ENCODE measurements at places on chromosomes 12 and 14.

GRCh38 chr12:15453613-15454012, 131.3 kb downstream of the PTPRO start:
- DNase-seq: no peak

- no peak for DNase-seq
These were observed 41.6 kb downstream of the GNPTAB start for GRCh38 chr12:101789171-101789570.

DNA sequence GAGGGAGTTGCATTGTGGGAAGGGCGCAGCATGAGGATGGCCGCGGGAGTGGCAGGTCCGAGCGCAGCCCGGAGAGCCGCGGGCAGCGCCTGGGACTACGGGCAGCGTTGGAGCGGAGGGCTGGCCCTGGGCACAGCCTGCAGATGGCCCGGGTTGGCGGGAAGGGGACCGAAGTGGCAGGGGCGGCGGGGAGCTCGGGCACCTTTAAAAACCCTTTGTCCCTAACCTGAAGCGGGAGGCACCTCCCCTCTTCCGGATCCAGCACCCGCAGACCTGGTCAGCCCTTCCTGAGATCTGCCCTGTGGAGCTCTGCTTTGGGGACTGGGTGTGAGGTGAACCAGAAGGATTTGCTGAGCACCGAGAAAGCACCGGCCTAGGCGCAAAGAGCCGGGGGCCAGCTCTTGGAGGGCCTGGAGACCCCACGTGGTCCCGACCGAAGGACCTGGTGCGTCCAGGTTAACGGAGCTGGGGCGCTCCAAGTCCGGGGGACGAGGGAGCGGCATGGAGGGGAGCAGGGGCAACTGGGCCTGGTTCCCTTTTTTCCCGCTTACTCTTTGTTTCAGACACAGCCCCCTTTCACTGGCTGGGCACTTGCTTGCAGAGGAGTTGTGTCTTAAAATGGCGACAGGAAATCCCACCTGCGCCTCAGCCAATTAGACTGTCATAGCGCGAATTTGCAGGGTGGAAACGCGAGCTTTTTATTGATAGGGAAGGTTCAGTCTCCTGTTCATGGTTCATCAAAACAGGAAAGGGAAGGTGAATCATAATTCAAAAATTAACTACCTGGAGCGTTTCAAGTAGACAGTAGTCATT, 792 bp upstream of the SLC38A1 start:
- DNase-seq: peak; percentile 78

DNA sequence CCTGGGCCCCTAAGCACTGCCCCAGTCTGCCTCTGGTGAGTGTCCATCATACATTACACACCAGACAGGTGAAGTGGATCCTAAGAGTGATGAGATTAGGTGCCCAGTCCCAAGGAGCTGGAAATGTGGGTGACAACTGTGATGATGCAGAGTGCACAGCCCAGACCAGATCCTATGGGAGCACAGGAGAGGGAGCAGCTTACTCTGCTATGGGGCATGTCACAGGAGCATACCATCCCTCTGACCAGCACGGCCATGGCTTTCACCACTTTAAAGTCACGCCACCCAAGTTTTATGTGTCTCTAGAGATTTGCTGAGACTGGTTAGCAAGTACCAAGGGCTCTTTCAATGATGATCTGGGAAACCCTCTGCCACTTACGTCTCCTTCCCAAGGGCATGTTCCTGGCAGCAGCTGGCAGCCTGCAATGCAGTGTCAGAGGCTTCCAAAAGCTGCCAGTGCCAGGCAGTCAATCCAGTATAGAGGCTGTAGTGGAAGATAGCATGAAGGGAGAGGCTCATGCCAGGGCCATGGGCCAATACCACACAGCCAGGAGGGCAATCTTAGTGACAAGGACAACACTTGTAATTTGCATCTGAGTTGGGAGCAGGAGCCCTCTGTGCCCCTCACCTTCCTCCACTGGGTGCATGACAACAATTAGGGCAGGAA, 40.2 kb downstream of the STAB2 start:
- DNase-seq: no peak

GRCh38 chr14:53792909-53793308, 163.7 kb downstream of the BMP4 start:
- no peak for DNase-seq

- DNase-seq: no peak
These were observed 61.5 kb downstream of the SPATS2 start for GRCh38 chr12:49428793-49429192.

DNA sequence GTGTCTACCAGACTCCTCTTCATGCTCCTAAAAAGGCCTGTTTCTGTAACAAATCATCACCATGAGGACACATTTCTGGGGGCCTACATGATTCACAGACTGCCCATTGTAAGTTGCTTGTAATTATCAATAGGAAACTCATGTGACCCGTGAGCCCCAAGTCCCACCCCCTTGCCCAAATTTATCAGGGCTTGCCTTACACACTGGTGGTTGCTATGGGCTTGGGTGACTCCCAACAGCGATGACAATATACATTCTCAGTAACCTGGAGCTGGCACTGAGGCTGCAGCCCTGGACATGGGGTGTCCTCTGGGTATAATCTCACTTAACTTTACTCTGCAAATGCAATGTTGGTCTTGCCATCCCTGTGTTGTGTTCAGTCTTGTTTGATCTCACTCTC, 149.2 kb downstream of the NRXN3 start:
- DNase-seq: no peak

GRCh38 chr14:64764641-64765520, 60.7 kb downstream of the PLEKHG3 start:
- peak; percentile 69 for DNase-seq

DNA sequence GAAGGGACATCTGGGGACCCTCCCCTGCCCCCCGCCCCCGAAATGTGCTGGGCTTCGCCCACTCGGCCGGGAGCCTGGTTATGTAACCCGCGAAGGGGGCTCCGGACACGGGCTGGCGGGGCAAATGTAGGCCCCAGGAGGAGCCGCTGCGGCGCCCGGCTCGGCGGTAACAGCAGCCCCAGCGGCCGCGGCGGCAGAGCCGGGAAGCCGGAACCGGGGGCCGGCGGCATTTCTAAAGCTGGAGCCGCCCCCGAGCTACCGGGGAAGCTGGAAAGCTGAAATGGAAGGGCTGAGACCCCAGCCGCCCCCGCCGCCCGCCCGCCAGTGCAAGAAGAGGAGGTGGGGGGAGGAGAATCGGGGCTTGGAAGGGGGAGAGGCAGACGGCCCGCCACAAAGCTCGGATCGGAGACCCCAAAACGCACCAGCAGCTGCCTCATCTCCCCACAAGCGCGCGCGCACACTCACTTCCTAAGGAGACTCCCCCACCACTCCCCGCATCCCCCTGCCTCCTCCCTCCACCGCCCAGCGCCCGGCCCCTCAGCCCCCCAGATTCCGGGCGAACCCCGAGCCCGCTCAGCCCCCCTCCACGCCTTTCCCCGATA, 1.5 kb downstream of the KDM2B start:
- peak; percentile 55 for DNase-seq

Data from activated naive CD8-positive, alpha-beta T cell treated with anti-CD3 and anti-CD28 coated beads for 36 hours (primary cell).